ENCODE measurements at places on chromosomes 6 and 20.

DNA sequence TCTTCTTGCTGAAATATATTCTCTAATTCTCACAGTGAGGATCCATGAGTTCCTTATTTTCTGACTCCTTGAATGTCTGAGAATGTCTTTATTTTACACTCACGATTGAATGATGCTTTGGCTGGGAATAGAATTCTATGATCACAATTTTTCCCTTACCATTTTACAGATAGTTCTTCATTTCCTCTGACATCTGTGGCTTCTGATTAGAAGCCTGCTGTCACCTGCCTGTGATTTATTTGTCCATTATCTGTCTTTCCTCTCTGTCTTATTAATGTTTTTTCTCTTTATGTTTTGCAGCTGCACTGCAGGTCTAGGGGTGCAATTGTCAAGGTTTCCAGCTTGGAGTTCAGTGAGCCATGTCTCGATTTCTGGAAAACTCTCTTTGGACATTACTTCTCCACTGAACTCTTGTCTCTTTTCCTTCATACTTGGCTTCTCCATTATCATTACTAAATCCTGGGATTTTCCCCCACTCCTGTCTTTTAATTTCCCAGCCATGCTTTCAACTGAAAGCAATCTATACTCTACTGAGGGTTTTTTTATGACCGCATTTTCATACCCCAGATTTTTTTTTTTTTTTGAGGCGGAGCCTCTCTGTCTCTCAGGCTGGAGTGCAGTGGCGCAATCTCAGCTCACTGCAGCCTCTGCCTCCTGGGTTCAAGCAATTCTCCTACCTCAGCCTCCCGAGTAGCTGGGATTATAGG is 121.2 kb upstream of the PRND start:
- DNase-seq, result no peak

- no peak for DNase-seq
These were observed 157.4 kb downstream of the PKHD1 start for GRCh38 chr6:51929934-51930574.

DNA sequence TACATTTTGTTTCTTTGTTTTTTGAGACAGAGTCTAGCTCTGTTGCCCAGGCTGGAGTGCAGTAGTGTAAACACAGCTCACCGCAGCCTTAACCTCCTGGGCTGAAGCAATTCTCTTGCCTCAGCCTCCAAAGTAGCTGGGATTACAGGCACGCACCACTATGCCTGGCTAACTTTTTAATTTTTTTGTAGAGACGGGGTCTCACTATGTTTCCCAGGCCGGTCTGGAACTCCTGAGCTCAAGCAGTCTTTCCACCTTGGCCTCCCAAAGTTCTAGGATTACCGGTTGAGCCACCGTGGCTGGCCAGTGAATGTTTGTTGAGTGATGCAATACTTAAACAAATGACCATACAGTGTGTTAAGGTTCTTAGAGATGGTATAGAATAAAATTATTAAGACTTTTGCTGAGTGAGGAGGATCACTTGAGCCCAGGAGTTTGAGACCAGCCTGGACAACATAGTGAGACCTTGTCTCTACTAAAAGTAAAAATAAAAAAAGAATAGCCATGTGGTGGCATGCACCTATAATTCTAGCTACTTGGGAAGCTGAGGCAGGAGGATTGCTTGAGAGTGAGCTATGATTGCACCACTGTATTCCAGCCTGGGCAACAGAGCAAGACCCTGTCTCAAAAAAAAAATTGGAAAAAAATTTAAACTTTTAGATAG is 13.4 kb downstream of the CEP250 start:
- no peak for DNase-seq

GRCh38 chr6:146590492-146590891 is 8.3 kb upstream of the ADGB start:
- DNase-seq, result no peak
